ENCODE measurements at places on chromosomes 1 and 21.

- DNase-seq = no peak
Measured at GRCh38 chr1:34977210-34977471, 8.0 kb downstream of the TMEM35B start.

DNA sequence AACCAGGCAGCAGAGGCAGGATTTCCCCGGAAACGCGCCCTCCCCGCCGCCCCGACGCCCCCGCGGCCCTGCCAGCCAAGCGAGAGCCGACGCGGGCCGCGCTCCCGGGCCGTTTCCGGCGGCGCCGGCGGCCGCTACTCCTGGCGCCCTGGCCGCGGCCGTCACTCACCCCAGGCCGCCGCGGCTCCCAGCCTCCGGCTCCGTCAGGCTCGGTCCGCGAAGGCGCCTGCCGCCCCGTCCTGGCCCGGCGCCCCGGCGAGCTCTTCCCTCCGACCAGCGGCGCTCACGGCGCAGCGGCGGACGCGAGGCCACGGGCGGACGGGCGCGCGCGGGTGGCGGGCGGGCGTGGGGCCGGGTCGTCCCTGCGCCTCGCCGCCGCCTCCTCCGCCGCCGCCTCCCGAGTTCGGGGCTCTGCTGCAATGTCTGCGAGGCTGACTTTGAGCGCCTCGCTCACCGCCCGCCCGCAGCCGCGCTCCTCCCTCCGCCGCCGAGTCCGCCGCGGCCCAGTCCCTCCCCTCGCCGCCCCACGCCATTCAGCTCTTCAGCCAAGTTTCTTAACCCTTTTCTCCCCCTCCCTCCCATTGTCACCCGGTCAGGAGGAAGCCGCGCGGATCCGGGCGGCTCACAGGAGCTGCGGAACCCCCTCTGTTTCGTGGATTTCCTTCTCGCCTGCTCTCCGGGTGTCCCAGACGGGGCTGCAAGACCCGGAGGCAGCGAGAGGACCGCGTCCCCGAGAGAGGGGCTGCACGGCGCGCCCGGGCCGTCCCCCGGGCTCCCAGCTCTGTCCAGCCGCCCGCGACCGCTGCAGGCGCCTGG is at the start of gene NRIP1:
NRIP1 (minus strand) TSS at position 425 of the 816 bp plus-strand sequence. CDS start 96,808 bp downstream, outside the sequence.
- peak; percentile 81 for DNase-seq

GRCh38 chr1:61387829-61388228 is 305.5 kb downstream of the NFIA start:
- DNase-seq = no peak

GRCh38 chr21:44658913-44659595 is 1.3 kb downstream of the KRTAP12-3 start:
- peak; percentile 29 for DNase-seq

DNA sequence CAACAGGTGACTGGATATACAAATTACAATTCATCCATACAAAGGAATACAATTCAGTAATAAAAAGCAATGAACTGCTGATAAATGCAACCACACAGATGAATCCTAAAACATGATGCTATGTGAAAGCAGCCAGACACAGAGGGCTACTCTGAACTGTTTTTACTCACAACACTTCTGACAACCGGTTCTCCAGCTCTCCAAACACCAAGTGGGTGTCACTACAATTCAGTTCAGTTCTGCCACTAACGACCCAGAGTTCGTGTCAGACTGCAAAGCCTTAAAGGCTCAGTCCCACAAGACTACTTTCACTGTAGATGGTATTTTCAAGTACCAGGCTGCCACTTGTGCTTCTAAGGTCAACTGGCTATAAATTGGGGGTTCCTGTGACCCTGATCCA is 119.4 kb downstream of the SLC16A1 start:
- DNase-seq = no peak

DNA sequence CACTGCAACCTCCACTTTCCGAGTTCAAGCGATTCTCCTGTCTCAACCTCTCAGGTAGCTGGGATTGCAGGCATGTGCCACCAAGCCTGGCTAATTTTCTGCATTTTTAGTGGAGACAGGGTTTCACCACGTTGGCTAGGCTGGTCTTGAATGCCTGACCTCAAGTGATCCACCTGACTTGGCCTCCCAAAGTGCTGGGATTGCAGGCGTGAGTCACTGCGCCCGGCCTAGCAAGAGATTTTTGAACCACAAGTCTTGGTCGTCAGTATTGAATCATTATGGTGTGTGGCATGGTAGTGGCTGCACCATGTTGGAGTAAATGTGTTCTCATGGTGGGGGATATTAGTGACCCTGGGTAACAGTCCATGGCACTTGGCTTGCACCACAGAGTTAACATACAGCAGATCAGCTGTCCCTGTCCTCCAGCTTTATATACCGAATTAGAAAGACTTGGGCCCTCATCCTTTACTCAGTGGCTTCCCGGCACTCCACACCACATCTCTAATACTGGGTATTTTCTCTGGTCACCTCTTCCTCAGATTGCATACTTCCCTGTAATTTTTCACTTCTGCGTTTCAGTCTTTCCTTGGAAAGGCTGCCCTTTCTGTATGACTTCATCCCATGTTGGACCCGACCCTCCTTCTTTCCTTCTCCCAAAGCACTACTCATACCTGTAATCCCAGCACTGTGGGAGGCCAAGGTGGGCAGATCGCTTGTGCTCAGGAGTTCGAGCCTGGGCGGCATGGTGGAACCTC is 25.1 kb downstream of the AK4 start:
- no peak for DNase-seq

- no peak for DNase-seq
Measured at GRCh38 chr1:206751891-206752290, 18.7 kb upstream of the IL19 start.

- DNase-seq = no peak
Measured at GRCh38 chr1:221796700-221797099, 54.8 kb upstream of the DUSP10 start.

GRCh38 chr1:109240158-109241152 is 8.9 kb upstream of the CELSR2 start:
- peak; percentile 43 for DNase-seq

GRCh38 chr1:244234009-244234643 is 183.0 kb downstream of the ZBTB18 start:
- no peak for DNase-seq

DNA sequence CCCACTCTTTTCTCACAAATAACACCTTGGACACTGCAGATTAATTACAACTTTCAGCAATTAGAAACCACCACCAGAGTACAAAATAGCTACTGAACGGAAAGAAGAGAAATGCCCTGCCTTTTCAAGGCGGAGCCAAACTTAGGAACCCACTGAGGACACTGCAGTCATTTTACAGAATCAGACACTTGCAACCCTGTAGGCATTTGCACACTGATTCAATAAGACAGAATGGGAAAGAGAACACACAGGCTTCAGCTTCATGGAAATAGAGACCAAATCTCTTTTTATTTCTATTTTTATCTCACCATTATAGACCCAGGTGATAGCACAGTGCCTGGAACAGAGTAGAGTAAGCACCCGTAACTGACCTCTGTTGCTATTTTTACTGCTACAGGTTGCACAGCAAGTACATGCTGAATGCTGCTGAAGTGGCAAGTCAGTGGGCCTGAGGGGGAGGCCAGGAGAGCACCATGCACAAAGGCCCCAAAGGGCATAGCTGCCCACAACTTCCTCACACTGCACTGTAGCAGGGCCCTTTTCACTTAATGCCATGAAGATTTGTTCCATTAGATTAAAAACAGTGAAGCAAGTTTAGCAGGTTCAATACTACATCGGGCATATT is 50.7 kb upstream of the EDARADD start:
- DNase-seq = no peak

GRCh38 chr1:55815745-55816455 is 600.7 kb upstream of the USP24 start:
- no peak for DNase-seq

- DNase-seq = no peak
Measured at GRCh38 chr1:220825819-220826551, 39.3 kb downstream of the MTARC1 start.

DNA sequence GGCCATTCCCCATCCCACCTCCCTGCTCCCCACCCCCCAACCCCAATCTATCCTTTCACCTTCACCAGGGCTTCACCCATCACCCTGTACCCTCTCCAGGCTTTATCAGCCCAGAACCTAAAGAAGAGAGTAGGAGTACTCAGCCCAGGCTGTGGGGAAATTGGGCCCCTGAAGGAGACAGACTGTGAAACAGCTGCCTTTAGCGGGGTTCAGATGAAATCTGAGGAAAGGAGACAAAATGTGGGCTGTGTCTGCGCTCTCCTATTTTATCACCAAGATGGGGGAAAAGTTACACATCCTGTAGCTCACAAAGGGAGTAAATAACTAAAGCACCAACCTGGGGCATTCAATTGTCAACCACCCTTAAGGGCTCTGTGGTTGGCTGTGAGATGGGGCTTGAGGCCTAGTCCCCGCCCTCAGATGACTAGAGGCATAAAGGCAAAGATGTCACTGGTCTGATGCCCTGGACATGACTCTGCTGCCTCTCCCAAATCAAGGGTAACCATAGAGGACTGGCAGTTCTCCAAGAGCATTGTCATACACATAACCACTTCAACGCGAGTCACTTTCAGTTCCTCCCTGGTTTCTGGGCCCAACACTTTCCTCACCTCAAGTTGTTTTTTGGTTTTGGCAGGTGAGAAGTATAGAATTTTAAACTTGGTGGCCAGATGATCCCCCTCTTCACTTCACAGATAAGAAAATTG is 30.0 kb downstream of the SLC27A3 start:
- peak; percentile 87 for DNase-seq

GRCh38 chr21:45094412-45094811 is 20.0 kb downstream of the ADARB1 start:
- no peak for DNase-seq

DNA sequence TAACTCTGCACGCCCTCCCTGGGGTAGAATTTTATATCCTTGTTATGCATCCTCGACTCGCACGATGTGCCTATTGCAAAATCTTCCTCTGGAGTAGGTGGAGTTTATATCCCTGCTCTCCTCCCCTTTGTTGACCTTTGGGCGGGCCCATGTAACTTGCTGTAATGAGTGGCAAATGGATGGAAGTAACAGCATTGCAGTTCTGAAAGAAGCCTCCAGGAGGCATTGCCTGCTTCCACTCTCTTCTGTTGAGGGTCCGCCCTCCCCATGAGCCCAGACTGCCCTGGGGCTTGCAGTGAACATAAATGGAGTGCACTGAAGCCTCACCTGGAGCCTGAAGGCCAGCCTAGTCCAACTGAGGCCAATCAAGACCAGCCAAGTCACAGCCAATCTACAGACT is 62.2 kb upstream of the GRIK3 start:
- no peak for DNase-seq

GRCh38 chr1:89804642-89805237 is 16.1 kb upstream of the LRRC8D start:
- DNase-seq = peak; percentile 90

GRCh38 chr1:108512239-108513043 is 47.5 kb upstream of the EEIG2 start:
- no peak for DNase-seq

GRCh38 chr1:199639453-199639852 is 388.1 kb upstream of the NR5A2 start:
- no peak for DNase-seq

DNA sequence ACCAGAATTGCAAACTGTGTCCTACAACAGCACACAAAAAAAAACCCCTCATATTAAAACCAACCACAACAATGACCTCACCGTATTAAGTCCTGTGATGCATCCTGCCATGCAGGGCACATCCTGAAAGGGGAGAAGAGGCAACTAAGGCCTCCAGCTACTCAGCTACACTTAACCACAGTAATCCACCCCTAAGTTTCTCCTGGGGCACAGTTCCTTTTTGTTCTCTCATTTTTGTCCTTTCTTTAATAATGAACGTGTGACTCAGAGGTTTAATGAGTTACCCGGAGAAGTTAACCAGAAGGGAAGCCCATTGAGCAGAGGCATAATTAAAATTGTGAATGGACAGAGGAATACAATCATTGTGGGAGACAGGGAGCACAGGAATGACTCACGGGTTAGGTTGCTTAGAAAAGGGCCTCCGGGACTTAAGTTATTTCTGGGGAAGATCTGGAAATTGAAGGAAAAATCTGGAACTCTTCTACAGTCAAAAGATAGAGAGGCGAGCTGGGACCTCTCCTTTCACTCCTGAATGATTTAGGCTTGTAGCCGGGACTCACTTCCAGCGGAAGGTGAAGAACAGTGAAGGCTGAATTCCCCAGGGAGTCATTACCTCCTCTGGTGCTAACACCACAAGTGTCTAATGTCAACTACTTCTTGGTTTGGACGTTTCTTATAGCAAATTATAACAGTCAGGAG is 36.9 kb upstream of the HIVEP3 start:
- DNase-seq = peak; percentile 33

GRCh38 chr1:154609398-154610380 is 1.7 kb upstream of the ADAR start:
- peak; percentile 82 for DNase-seq

DNA sequence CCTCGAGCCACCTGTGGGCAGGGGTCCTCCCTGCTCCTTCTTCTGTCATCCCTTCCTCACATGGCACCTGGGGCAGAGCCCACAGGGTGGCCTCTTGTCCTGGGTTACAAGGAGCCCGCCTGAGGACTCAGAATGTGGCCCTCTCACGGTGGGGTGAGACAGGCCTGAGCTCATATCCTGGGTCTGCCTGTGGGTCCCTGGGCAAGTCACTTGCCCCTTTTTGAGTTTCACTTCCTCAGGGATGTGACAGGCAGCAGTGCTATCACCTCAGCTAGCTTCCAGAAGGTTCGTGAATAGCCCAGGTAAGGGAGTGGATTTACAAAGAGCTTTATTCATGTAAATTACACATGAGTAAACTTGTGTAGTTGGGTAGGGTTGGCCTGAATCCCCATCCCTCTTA is 33.5 kb downstream of the HTR6 start:
- DNase-seq = no peak

GRCh38 chr1:114173680-114174079 is 20.0 kb upstream of the SYT6 start:
- no peak for DNase-seq

- no peak for DNase-seq
Measured at GRCh38 chr1:156600733-156601121, 552 bp downstream of the GPATCH4 start.

GRCh38 chr1:200707116-200707515 is 31.6 kb upstream of the CAMSAP2 start:
- DNase-seq = no peak

GRCh38 chr21:25903607-25904006 is 168.8 kb downstream of the GABPA start:
- DNase-seq = no peak

DNA sequence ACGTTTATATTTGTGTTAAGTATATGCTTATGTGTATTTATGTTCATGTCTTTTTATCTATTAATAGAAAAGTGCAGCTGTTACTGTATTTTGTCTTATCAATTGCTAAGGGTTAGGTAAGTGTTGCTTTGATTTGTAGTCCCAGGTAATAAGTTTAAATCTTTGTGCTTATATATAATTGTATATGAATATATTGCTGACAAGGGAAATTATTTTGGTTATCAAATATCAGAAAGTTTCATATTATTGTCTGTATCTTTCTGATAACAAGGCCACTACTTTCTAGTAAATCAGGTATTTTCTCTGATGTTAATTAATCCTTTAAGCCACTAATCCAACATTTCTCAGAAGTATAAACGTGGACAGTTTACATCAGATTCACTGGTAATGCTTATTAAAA is 21.3 kb downstream of the GPR52 start:
- no peak for DNase-seq

DNA sequence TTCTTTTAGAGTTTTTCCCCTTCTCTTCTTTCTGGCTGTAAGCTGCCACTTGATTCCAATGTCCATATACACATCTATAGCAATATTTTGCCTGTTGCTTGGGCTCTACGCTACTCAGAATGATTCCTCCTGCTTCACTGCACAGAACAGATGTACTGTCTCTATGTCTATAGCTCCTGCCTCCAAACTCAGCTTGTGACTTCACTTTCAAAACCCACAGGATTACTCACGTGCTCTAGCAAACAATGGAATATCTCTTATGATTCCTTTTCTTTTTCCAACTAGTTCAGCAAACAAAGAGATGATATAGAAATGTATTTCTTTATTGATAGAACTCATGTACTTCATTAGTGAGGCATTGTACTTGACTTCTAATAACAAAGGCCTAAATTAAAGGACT is 80.5 kb upstream of the SOX13 start:
- DNase-seq = no peak

All from activated CD4-positive, alpha-beta memory T cell treated with anti-CD3 and anti-CD28 coated beads for 36 hours (primary cell).